HepG2 (cell line): ENCODE measurements at places on chromosomes 13 and 19. TPM values are rescaled to one million over a fixed set of nuclear protein-coding genes. Genes with fewer than 3 reads are reported as not detected.
A peak's percentile ranks its signal among the peaks of the same experiment; 100 is the strongest.

The GAPDHS gene
- not detected in 2 replicates for total RNA-seq

- no peaks in the 10 kb centered on the region for H3K36me3 ChIP-seq
- H3K27ac ChIP-seq: no peak overlapping the region
- no peaks in the 10 kb centered on the region for H3K4me1 ChIP-seq
- no peak overlapping the region for H3K4me3 ChIP-seq
- DNase-seq: peak; percentile 58
These were observed 6.7 kb upstream of the ERFL start for GRCh38 chr19:41934849-41935374.

GRCh38 chr19:15113245-15114152 is 6.3 kb downstream of the SYDE1 start:
- H3K27ac ChIP-seq: no peak overlapping the region
- H3K36me3 ChIP-seq: peaks cover 63% of the 10 kb centered on the region
- peaks cover 3% of the 10 kb centered on the region for H3K4me1 ChIP-seq
- DNase-seq: peak; percentile 32
- no peak overlapping the region for H3K4me3 ChIP-seq
- no peaks in the 10 kb centered on the region for H3K27me3 ChIP-seq

GRCh38 chr13:111322916-111323331 is 2.5 kb downstream of the TEX29 start:
- H3K36me3 ChIP-seq: no peaks in the 10 kb centered on the region
- peaks cover 5% of the 10 kb centered on the region; the same call in 1 of the 2 replicates for H3K27me3 ChIP-seq
- no peak for DNase-seq
- no peak overlapping the region for H3K4me3 ChIP-seq

DNA sequence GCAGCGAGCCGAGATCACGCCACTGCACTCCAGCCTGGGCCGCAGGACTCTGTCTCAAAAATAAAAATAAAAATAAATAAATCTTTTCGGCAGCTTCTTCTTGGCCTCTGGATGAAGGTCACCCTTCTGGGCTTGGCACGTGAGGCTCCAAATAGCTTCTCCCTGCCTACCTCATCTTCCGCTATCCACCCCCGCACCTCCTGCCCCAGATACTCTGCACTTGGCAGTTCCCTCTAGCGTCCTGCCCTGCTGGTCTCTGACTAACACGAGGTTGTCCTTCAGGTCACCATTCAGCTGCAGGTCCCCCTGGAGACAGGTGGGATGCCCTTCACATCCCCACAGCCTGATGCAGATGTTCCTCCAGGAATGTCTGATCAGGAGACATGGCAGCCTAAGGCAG is 8.5 kb upstream of the CCL25 start:
- no peak for DNase-seq
- no peaks in the 10 kb centered on the region for H3K36me3 ChIP-seq
- H3K4me1 ChIP-seq: 0 out of 2 replicates have a peak, but pooled peaks cover 9% of the 10 kb centered on the region
- H3K27me3 ChIP-seq: no peaks in the 10 kb centered on the region
- no peak overlapping the region for H3K4me3 ChIP-seq
